ENCODE measurements at places on chromosomes 6 and 20.

DNA sequence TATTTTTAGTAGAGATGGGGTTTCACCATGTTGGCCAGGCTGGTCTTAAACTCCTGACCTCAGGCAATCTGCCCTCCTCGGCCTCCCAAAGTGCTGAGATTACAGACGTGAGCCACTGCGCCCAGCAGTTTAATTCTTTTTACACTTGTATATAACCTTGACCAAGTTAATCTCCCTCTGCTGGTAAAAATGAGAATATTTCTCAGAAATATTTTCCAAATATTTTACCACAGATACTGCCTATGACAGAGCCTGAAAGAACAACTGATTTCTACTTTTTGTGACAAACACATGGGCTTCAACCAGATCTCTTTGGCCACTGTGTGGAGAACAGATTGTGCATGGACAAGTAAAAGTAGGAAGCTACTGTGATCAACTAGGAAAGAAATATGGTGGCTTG, 21.2 kb upstream of the NHSL1 start:
- no peak for DNase-seq

GRCh38 chr20:44186674-44187053, 324 bp downstream of the JPH2 start:
- DNase-seq = no peak

GRCh38 chr6:81465859-81466258, 286.6 kb downstream of the TENT5A start:
- no peak for DNase-seq

DNA sequence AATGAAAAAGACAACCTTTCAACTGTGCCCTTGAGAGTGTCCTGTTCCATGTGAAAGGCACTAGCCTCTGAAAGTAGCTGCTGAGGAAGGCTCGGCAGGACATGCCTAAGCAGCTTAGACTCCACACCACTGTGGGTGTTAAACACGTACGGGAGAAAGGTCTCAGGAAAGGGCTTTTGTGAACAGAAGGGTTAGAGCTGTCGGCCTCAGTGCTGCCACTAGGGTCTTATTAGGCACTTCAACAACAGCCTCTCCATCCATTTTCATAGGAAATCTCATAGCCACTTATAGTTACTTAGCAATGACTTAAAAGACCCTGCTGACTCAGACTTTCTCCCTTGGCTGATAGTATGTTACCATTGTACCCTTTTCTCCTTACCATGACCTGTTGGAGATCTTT, 662.8 kb downstream of the TBC1D32 start:
- DNase-seq = no peak

- DNase-seq = no peak
These were observed 249.7 kb downstream of the TTLL2 start for GRCh38 chr6:167574431-167575151.

- no peak for DNase-seq
These were observed 315.4 kb upstream of the SASH1 start for GRCh38 chr6:148027201-148027600.

GRCh38 chr6:163945808-163946207, 531.3 kb downstream of the QKI start:
- no peak for DNase-seq

DNA sequence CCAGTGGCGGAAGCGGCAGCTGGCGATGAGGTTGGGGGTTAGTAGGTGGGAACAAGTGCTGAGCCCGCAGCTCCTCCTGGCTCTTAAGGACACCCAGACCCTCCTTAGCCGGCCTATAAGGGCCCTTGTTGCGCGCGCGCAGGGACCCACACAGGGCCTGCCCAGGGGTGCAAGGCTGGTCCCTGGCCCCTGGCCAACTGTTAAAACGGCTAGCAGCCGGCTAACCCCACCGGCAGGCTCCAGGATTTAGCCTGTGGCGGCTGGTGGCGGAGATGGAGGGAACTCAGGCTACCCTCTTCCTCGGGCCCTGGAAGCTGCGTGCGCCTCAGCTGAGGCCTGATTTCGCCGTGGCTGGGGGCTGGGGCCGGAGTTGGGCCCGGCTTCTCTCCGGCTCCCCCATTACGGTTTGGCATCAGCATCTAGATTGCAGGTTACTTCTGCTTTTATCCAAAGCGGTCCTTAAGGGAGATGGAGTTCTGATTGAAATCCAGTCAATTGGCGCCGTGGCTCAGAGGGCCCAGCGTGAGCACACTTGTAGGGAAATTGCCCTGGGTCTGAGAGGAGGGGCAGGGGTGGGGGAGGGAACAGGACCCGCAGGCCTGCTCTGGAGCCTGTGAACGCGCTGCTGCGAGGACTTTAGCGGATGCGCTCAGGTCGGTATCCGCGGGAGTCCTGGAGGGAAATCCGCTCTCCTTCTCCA, 36.9 kb upstream of the CCDC167 start:
- peak; percentile 73 for DNase-seq

DNA sequence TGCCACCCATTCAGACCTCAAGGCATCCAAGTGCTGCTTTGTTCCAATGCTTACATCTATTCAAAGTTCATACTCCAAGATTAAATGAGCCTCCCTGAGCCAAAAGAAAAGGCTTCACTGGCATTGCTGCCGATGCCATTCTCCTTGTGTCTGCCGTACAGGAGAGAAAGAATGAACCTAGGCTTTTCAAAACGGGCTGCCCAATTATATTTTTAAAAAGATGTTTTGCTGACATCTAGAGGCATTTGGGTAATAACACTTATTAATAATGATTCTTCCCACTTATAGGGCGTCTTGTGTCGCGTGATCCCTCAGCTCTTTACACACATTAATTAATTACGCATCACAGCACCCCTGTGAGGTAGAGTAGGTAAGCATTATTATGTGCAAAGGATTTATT, 545.6 kb downstream of the PKHD1 start:
- no peak for DNase-seq

GRCh38 chr6:100435299-100435698, 29.4 kb downstream of the SIM1 start:
- no peak for DNase-seq

DNA sequence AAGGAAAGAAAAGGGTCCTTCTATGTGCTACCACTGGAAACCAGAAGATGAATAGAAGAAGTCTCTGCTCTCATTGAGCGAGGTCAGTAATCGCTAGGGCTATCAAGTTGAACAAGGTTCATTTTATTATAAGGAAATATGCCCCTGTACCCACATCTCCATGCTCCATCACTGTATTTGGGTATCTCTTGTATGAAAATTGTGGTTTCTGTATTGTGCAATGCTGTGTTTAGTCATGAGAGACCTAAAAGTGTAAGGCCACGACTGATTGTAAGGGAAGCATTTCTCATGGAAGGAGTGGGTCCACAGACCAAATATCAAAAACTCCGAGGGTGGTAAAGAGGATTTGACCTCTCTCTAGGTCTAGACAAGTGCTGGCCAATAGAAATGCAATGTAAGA, 3.6 kb upstream of the HS3ST5 start:
- no peak for DNase-seq

DNA sequence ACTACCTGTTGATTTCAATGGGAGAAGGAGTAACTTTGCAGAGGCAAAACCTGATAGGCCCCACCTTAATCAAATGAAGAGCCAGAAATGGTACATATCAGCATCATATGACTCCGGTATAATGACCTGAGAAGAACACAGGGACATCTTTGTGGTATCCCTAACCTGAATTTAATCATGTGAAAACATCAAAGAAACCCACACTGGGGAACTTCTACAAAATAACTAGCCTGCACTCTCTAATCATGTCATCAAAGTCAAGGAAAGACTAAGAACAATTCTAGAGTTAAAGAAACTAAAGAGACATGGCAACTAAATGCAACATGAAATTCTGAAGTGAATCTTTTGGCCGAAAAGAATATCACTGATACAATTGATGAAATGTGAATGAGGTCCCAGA, 34.9 kb downstream of the SLC17A4 start:
- DNase-seq = no peak

- no peak for DNase-seq
These were observed 4.1 kb downstream of the DUSP15 start for GRCh38 chr20:31866221-31866620.

DNA sequence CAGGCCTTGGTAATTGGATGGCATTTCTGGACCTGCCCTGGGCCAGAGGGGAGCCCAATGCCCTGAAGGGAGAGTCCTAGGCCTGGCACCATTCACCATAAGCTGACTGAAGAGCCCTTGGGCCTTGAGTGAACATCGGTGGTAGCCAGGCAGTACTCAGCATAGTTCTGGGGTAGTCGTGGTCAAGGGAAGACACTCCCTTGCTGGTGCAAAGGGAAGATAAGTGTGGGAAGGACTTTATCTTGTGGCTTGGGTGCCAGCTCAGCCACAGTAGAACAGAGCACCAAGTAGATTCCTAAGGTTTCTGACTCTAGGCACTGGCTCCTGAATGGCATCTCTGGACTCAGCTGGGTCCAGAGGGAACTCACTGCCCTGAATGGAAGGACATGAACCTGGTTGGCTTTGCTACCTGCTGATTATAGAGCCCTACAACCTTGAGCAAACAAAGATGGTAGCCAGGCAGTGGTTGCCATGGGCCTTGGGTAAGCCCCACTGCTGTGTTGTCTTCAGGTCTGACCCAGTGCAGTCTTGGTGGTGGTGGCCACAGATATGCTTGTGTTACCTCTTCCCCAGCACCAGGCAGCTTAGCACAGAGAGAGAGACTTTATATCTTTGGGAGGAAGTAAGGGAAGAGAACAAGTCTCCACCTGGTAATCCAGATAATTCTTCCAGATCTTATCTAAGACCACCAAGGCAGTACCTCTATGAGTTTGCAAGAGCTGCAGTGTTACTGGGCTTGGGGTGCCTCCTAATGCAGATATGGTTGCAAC, 83.5 kb downstream of the PRDM13 start:
- no peak for DNase-seq
